ENCODE measurements at places on chromosomes 12 and 14.

- no peak for DNase-seq
Measured at GRCh38 chr12:40238266-40238902, 13.6 kb downstream of the LRRK2 start.

- no peak for DNase-seq
Measured at GRCh38 chr14:54650331-54650958, 83.5 kb downstream of the SAMD4A start.

DNA sequence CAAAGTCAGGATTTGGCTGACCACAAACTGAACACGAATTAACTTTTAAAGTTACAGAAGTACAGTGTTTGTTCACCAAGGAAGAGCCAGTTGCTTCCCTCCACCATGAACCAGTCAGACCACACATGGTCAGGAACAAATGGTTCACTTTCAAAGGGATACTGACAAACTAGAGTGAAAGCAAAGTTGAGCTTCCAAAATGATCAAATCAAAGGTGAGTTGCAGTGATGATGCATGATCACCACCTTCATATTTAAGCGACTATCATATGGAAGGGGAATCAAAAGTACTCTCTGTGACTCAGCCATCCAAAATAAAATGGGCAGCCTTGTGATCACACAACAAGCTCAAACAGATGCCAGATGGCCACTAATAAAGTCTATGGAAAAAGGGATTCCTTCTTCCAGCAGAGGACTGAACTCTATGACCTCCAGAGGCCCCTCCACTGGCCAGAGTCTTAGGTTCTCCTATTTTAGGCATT lies 13.1 kb downstream of the NT5DC3 start:
- no peak for DNase-seq

DNA sequence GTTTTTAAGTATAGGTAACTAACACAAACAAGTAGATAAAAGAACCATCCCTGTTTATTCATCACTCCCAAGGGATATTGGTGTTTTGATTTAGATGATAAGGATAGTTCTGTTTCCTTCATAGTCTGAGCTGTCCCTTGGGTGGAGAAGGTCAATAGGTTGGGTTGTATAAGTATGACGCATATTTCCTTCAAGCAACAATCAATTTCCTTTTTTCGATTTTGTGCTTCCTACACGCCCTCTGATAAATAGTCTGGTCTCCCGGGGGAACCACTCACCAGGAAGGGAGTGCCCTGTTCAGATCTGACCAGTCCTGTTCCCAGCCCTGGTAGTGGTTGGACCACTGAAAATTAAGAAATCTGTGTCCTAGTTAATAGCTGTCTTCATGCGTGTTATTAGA lies 378.8 kb upstream of the FAR2 start:
- no peak for DNase-seq

DNA sequence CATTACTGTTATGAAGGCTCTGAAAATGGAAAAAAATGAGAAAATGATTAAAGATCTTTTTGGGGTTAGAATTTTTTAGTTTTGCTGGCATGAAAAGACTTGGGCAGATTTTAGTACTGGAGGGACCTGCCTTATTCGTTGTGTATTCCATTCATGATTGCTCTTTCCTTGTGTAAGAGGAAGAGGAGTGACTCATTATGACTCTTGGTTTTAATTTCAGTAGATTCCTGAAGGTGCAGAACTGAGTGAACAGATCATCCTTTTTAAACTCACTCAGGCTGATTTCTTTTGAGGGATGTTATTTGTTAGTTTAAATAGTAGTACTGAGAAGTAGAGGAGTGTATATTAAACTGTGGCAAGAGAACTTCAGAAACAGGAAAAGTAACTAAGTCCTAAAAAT lies 41.6 kb downstream of the AKAP6 start:
- DNase-seq = no peak

DNA sequence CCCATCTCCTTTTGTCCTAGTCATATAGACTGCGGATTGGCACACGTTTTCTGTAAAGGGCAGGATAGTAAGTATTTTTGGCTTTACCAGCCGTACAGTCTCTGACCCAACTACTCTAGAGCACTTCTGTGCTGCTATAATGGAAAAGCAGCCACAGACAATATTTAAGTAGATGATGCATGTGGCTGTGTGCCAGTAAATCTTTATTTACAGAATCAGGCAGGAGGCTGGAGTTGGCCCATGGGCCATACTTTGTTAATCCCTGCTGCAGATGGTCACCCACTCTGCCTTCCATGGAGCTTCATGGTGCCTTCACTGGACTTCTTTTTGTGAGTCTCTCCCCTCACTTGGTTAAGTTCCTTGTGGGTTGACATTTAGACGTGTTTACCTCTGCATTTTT lies 584.5 kb upstream of the TBX3 start:
- no peak for DNase-seq

DNA sequence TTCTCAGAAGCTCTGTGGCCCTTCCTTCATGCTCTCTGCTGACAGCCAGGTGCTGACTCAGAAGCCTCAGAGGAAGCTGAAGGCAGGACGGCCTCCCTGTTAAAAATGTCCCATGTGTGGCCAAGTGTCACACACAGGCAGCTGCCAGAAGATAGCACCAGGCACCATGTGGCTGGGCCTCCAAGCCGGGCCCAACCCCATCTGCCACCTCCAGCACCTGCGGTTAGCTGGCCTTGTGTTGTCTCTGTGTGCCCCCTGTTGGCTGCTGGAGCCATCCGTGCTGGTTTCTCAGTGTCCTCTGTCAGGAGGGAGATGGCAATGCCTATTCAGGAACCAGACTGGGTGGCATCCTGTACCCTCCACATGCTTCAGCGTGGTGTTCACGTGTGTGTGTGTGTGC lies 63.2 kb downstream of the TSPAN11 start:
- DNase-seq = no peak

DNA sequence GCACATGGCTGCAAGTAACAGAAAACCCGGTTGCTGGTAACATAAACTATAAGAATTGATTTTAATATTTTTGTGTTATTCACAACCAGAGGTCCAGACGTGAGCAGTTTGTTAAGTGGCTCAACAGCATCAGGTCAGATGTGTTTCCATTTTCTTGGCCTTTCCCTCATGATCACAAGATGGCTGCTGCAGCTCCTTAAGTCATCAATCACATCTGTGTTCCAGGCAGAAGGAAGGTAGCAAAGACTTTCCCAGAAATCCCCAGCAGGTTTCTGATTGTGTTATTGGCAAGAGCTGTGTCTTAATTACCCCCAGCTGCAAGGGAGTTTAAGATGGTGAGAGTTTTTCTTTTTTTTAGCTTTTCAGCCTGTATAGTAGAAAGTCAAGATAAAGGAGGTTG lies 40.4 kb upstream of the MYL2 start:
- DNase-seq = no peak

DNA sequence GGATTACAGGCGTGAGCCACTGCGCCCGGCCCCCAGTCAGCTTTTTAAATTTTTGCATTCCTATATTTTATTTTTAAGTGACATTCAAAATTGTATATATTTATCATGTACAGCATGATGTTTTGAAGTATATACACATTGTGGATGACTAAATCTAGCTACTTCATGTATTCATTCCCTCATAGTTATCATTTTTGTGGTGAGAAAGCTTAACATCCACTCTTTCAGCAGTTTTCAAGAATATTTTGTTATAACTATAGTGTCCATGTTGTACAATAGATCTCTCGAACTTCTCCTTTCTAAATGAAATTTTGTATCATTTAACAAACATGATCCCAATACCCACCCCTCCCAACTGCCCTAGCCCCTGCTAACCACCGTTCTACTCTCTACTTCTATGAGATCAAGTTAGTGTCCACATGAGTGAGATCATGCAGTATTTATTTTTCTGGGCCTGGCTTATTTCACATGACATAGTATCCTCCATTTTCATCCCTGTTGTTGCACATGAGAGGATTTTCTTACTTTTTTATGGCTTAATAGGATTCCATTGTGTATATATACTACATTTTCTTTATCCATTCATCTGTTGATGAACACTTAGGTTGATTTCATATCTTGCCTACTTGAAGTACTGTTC lies 8.8 kb upstream of the HEBP1 start:
- no peak for DNase-seq

- no peak for DNase-seq
Measured at GRCh38 chr14:75088566-75089373, 19.3 kb downstream of the ZC2HC1C start.

DNA sequence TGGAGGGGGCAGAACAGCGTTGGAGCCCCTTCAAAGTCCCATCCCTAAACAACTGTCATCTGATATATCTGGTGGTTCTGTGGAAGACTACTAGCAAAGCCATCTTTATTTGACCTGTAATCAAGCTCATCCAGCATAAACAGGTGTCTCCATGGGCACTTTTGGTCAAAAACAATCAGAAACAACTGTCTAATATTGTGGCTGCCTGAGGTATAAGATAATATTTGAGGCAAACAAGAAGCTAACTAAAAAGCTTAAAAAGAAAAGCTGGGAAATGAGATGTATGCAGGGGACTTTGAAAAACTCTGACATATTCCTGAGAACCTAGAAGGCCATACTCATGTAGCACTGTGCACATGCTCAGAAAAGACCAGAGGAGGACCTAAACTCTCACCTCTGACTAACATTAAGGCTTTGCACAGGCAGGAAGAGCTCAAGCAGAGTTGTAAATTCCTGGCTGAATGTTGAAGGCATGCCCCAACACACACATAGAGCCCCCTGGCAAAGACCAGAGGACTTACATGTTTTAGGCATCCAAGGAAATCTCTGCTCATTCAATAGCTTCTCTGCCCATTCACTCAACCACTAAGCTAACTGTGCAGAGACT lies 27.2 kb upstream of the AP4S1 start:
- DNase-seq = no peak

DNA sequence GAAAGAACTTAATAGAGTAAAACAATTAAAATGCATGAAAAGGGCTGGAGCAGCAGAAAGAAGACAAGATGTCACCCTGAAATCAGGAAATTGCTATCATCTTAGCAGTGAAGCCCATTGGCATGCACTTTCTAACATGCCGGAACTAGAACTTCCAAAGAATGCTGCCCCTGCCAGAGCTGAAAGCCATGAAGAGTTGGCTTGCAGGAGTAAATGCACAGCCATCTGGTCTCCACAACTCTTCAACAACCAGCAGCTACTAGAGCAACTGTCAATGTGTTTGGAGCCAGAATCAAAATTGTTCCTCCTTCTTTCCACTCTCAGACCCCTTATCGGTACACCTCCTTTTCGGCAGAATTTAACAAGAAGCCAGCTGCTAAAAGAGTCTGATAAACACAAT lies 414.1 kb downstream of the KCNH5 start:
- no peak for DNase-seq

- DNase-seq = no peak
Measured at GRCh38 chr12:103909811-103910210, 20.4 kb upstream of the HSP90B1 start.

GRCh38 chr12:122421187-122421820 lies 1.2 kb downstream of the CLIP1 start:
- DNase-seq = no peak

DNA sequence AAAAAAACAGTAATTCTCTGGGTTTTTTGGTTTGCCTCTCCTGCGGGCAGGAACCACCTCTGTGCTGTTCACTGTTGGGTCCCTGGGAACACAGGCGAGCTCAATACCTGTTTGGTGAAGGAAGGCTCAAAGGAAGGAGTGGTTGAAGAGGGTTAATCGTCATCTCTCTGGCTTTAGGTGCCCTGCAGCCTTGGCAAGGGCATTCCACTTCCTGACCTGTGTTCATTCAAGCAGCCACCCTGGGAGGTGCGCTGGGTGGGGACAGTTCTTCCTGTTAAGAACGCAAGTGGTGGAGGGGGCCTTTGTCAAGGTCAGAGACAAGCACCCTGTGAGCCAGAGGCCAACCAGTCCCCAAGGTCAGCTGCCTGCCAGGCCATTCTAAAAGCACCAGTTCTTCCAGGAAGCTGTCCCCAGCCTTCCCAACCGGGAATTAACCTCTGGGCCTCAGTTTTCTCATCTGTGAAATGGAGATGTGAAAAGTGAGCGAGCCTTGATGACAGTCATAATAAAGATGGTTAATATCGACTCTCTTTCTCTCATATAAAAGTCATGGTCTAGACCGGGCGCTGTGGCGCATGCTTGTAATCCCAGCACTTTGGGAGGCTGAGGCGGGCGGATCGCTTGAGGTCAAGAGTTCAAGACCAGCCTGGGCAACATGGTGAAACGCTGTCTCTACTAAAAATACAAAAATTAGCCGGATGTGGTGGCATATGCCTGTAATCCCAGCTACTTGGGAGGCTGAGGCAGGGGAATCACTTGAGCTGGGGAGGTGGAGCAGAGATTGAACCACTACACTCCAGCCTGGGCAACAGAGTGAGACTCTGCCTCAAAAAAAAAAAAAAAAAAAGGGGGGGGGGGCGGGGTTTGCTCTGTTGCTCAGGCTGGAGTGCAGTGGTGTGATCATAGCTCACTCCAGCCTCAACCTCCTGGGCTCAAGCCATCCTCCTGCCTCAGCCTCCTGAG lies 6.1 kb downstream of the RHOF start:
- no peak for DNase-seq

DNA sequence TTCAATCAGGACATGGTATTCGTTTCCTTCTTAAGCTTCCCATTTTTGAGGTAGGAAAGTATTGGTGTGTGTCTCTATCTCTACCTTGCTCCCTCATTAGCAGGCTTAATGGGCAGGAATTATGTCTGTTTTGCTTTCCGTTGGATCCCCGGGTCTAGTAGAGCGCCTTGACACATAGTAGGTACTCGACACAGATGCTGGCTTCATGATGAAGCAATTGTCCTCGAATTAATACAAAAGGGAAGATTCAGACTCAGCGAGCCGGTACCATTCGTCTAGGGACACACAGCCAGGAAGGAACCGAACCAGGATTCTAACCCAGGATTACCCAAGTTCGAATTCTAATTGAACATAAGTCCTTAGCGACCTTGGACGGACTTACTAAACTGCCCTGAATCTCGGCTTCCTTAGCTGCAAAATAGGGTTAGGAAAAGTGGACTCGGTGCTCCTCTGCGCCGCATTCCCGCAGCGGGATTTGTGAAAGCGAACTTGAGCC lies 496 bp upstream of the ISCU start:
- no peak for DNase-seq

GRCh38 chr12:64998371-64999147 lies 122.5 kb downstream of the WIF1 start:
- DNase-seq = no peak

GRCh38 chr14:75563931-75564330 lies 14.5 kb upstream of the FLVCR2 start:
- no peak for DNase-seq

All from stimulated activated CD4-positive, alpha-beta T cell treated with anti-CD3 and anti-CD28 coated beads, Interleukin-12 subunit alpha, Interleukin-12 subunit beta, amount 100 ng/mL, for 48 hours (primary cell).